Caudate nucleus (tissue), 63 donors: ENCODE measurements at places on chromosomes 5 and 9.

DNA sequence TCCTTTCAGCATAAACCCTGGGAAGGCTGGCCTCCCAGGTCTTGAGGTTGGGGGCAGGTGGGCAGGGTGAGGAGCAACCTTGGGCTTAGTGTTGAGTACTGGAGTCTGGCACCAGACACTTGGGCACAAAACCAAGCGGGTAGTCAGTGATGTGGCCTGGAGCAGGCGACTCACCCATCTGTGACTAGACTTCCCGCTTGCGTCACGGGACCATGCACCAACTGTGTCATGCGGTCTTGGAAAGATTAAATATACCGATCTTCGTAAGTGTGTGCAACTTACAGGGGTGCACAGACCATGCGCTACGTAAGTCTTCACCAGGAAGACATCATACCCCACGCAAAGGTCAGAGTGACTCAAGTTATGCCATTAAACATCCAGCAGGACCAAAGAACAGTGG is 304.4 kb upstream of the IRX4 start:
- DNase-seq: no peak

DNA sequence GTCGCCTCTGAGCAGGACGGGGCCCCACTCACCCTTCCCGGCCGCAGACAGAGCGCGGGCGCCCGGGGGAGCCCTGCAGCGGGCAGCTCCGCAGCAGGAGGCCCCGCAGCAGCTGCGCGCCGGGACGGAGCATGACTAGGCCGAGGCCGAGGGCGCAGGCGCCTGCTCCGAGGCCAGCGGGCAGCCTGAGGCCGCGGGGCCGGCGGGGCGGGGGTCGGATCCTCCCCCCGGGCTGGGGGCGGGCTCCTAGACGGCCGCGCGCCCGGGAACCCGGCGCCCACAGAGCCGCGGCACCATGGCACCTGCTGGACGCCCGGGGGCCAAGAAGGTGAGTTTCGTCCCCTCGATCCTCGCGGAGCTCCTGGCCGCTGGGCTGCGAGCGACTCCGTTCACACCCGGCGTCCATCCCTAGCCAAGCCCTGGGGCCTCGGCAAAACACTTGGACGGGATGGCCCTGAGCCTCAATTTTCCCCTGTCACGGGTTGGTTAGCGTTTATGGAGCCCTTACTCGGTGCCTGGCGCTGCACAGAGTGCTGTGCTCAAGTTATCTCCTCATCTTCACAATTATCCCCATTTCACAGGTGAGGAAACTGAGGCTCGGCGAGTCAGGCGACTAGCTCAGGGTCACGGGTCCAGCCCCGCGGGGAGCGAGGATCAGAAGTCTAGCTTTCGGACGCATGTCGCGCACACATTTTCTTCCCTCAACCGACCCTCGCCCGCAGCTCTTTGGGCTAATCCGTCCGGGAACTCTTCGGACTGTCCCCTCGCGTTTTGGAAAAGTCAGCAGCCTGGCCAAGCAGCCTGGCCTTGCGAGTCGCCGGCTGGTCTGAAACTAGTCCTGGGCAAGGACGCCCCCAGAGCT is at the start of the genes BHMT2 and DMGDH:
Gene BHMT2, plus strand, starts transcription at position 280 of the 862 bp plus-strand sequence. Its CDS starts 16 bp downstream, at position 296.
Gene DMGDH, minus strand, starts transcription at position 187 of the 862 bp plus-strand sequence. Its CDS starts 54 bp downstream, at position 133.
- DNase-seq: no peak

DNA sequence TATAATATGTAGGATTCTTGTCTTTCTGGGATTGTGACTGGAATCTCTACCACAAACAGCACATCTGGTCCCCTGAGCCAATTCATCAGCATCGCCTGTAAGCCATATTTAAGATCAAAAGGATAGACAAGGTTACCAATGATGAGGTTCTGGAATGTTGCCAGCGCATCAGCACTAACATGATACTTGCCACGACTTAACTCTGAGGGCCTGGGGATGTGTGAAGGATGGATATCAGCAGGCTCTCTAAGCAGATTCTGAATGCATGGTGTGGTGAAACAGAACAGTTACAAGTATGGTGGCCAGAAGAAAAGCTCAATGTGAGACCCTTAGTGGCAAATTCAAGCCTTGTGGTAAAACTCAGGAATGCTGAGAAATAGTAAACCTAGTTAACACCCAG is 143.0 kb downstream of the XRCC4 start:
- DNase-seq: no peak

DNA sequence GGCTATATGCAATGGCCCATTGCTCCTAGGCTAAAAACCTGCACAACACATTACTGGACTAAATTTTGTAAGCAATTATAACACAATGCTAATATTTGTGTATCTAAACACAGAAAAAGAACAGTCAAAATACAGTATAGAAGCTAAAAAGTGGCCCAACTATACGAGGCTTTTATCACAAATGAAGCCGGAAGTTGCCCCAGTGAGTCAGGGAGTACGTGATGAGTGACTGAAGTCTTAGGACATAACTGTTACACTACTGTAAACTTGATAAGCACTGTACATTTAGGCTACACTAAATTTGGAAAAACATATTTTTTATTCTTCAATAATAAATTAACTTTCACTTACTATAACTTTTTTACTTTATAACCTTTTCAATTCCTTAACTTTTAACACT is 105.2 kb upstream of the PRR16 start:
- DNase-seq: no peak

DNA sequence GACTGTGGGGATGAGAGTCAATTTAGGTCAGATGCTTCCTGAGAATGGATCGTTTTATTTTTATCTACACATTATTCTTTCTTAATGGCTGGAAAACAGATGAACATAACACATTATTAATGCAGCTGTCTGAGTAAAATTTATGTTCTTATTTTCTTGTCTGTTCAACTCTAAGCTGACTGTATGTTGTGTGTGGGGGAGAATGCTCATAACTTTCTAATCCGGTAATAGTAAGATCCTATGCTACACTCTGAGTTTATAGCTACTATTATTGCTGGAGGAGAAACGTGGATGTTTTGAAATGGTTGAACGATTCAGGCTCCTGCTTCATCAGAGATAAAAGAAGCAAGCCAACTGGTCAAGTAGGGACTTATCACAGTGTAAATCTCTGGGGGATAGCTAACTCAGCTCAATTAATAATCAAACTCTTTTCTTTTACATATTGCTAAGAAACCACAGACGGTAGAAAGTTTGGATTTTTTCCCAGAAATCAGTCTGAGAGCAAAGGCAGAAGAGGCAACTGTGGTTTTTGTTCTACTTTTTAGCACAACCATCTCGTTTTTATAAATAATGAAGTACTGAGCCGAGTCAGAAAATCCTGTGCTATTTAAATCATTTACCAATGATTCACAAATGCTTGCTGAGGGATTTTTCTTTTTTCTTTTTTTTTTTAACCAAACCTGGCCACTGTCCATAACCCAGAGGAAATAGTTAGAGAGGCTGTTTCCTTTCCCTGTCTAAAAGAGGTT is 265.0 kb upstream of the FAM174A start:
- no peak for DNase-seq

DNA sequence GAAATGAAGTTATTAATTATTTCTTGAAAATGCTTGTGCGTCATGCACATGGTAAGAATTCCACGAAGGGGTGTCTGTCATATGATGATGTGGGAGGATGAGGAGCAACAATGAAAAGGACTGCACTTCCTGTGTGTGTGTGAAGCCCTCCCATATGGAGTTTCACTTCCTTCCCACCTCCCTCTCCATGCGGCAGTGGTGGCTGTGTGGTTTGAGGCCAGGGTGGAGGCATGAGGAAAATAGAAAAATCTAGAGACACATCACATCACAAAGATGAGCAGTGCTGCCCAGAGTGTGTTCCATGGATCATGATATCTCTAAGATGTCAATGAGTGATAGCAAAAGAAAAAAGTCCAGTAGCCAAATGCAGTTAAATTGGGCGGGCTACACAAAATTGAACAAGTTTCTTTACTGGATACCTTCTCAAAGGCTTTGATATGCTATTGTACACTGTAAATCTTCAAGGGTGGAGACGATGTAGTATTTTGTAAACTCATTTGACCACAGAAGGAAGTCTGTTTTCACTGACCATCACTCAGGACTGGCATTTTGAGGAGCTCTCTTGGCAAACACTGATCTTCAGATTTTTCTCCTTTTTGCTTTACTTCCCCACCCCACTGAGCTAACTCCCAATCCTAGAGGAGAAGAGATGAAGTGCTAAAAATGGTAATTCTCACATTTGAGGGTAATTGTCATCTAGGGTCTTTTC is 55.7 kb upstream of the EQTN start:
- no peak for DNase-seq

DNA sequence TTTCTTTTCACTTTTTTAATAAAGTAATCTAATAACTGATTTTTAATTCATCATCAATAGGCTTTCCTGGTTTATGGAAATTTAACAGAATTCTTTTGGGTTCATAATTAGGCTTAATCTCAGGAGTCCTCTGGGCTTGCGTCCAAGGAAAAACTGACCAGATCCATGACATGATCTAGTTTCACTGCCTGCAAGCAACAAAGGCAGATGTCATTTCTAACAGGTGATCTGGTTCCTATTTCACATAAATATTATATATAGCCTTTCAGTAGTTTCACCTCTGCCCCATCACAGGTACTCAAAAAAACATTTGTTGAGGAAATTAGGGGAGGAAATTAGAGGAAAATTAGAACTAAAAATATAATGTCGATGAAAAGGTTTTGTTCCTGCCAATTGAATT is 126.4 kb downstream of the FBXL17 start:
- DNase-seq: no peak

GRCh38 chr5:121982146-121982892 is 20.5 kb downstream of the SRFBP1 start:
- no peak for DNase-seq

DNA sequence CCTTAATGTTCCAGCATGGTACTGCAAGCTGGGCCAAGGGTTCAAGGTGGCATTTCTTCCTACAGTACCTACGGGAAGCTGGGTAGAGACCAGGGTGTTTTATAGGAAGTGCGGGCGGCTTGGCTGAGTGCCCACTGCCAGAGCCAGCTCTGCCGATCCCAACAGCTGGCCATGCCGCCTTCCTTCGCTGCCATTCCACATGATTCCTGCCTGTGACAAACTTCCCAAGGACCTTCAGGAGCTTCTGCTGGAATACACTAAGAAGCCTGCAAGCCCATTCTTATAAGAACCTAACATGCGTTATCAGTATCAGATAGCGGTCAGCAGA is 22.0 kb downstream of the MYO10 start:
- no peak for DNase-seq

DNA sequence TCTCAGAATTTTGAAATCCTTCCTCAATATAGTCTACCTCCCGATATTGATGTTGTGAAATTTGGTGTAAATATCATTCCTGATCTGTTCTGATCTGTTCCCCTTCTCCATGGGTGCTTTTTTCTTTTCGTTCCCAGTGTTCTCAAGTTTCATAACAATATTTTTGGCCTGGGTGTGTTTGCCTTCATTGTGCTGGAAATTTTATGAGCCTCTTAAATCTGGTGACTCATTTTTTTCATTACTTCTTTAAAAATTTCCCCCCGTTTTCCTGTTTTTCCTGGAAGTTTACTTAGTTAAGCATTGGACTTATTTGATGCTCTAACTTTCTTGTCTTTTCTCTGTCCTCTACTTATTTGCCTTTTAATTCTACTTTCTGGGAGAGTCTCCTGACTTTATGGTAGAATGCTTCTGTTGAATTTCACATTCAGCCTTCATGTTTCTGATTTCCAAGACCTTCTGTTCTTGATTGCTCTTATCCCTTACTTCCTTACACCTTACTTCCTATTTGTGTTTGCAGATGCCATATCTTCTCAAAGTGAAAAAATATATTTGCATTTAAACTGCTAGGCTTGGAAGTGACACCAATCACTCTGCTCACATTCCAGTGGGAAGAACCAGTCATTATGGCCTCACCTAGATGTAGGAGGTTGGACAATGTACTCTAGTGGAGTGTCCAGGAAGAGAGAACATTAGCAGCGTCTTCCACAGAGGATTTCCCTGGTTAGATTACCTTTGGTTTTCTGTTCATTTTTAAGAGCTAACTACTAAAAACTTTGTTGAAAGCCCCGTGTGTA is 441.9 kb downstream of the ARHGEF28 start:
- DNase-seq: no peak

DNA sequence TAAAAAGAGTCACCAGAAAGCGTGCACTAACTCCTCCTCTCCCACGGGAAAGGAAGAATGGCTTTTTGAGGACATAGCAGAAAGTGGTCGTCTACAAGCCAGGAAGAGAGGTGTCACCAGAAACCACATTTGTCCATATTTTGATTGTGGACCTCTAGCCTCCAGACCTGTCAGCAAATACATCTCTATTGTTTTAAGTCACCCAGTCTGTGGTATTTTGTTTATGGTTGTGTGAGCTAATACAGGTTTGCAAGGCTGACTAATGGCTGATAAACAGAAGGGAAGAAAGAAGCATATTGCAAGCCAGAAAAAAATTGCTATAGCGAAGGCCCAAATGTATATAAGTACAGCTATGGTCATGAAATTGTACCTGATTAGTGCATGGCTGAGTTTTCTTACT is 21.4 kb downstream of the WDR70 start:
- DNase-seq: no peak

DNA sequence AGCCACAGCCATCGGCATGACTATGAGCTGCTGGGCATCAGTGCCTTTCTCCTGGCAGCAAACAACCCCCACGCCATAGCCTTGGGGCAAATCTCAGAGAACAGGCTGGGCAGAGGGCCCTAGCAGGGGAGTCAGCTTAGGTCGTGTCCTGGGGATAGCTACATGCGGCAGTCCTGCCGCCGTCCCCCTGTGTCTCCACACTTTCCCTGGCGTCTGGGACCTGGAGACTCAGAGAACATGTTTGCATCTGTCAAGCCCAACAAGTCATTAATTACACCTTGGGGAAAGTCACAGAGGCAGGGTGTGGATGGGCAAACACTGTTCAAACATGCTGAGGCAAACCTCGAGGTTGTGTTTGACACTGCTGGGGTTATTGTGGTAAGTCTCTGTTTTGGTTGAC is 123.6 kb downstream of the C5orf15 start:
- DNase-seq: no peak

- DNase-seq: no peak
These were observed 6.9 kb downstream of the FAM163B start for GRCh38 chr9:133602277-133602676.

DNA sequence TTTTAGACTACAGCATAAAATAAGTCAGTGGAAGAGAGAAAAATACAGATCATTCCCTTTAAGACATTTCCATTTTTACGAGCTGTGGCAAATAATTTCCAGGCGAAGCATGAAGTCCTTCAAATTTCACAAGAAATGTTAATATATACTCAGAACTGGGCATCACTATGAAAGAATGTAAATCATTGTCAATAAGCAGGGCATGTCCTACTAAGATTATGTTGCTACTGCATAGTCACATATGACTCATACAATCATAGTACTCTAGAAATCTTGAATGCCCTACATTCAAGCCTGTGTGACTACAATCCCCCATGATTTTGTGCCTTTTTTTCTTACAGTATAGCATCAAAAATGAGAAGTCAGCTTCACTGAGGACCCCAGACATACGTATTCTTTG is 485.2 kb upstream of the FTMT start:
- no peak for DNase-seq

DNA sequence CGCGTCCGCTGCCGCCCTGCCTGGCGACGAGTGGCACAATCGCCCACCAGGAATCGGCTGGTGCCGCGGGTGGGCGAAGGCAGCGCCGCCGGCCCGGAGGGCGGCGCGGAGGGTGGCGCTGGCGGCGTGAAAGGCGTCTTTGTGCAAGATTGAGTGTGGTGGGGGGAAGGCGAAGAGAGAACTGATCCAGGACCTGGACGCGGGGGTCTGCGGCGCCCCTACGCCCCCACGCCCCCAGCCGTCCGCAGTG is 4.6 kb upstream of the RGMB start:
- no peak for DNase-seq

GRCh38 chr9:70602321-70603019 is 188.0 kb upstream of the KLF9 start:
- peak; percentile 50 for DNase-seq

GRCh38 chr9:82404881-82405280 is 416.3 kb downstream of the SPATA31D1 start:
- no peak for DNase-seq
